ENCODE measurements at places on chromosomes 5 and 9. TPM values are rescaled to one million over a fixed set of nuclear protein-coding genes. Genes with fewer than 3 reads are reported as not detected.

Gene GPR150
- total RNA-seq: not detected

DNA sequence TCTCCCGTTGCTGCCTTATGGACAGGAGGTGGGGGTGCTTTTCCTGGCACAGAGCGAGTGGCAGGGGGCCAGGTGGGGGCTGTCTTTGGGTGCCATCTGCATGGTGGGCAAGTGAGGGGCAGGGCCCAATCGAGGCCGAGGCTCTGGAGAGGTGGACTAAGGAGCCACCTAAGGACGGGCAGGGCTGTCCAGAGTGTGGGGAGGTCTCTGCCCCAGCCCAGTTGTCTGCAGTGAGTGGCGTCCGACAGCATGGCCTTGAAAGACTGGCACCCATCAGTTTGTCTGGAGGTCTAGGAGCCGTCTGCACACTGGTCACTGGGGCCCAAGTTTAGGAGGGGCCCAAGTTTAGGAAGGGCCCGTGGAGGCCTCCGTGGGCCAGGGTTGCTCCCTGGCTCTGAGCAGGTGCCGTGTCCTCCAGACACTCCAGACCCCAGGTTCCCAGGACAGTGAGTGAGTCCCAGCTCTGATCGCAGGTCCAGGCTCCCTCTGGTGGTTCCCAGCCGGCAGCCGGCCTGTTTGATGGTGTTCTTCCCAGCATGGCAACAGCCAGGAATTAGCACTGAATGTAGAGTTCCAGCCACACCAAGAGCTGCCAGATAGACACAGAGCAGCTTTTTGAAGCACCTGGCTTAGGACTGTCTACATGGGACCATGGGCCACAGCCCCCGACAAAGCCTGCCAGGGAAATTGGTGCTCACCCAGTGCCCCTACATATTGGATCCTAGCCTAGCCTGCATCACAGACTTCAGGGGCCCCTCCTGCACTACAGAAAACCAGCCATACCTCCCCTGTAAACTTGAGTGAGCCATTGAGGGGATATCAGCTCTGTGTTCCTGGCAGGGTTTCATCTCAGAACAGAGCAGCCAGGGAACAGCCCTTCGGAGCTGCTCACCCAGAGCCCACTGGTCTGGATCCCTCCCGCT lies 120.9 kb downstream of the WNK2 start:
- peak; percentile 57 for DNase-seq

DNA sequence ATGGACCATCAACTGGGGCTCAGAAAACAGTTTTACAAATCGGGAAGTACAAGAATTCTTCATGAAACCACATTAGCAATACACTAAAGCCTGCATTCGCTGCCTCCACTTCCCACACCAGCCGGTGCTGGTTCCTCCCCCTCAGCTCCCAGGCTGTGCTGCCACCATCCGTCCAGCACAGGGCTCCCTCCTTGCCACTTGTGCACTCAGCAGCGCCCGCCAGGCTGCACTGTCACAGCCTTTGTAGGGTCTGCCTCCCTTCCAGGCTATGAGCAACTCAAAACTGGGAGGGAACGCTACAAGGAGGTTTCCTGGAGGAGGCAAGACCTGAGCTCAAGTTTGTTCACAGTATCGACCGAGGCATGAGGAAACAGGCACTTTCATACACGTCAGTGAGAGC lies 7.7 kb downstream of the MAPK9 start:
- no peak for DNase-seq

DNA sequence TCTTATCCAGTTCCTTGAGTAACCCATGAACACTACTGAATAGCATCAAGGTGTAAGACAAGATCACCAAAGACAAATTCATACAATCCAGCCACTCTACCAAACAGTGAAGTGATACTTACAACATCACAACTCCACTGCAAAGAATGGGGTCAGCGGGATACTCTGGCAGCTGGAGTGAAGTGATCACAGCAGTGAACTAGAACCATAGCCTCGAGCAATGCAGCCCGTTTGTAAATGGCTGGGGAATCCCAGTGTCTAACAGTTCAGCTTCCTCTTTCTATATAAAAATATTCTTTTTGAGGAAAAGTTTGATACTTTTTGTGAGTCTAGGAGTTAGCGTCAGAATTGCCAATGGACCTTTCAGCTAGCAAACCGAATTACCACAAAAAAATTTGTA lies 515.2 kb downstream of the ZNF608 start:
- DNase-seq: no peak
